ENCODE measurements at places on chromosomes 4 and X.

DNA sequence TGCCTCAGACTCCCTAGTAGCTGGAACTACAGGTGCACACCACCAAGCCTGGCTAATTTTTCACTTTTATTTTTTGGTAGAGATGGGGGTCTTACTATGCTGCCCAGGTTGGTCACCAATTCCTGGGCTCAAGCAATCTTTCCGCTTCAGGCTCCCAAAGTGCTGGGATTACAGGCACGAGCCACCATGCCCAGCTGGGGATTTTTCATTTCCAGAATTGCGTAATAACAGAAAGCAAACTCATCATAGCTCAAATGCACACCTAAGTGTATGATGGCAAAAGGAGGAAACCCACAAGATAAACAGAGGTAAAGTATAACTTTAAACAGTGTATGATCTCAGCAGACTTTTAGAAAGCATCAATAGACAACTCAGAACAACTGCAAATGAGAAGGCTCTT lies 56.2 kb downstream of the TEX11 start:
- DNase-seq: no peak

GRCh38 chr4:5033281-5033841 lies 14.1 kb upstream of the CYTL1 start:
- DNase-seq: no peak

GRCh38 chr4:153748378-153748777 lies 11.4 kb downstream of the RNF175 start:
- DNase-seq: no peak

GRCh38 chr4:155545456-155545855 lies 121.2 kb upstream of the GUCY1A1 start:
- DNase-seq: no peak

DNA sequence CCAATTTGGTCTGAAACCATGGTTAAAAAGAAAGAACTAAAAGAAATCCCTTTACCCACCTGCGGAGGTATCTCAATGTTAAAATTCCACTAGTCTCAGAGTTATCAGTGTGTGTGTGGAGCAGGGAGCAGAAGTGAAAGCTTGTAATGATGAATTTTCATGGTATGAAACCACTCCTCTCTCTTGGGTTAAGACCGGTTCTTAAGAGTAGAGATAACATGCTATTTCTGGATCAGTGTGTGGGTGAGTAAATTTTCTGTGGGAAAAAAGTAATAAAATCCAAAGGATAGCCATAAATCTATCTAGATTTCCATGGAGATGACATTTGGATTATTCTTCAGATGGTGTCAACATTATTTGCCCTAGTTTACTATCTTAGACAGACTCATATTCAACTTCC lies 3.2 kb downstream of the FGF13 start:
- DNase-seq: no peak

DNA sequence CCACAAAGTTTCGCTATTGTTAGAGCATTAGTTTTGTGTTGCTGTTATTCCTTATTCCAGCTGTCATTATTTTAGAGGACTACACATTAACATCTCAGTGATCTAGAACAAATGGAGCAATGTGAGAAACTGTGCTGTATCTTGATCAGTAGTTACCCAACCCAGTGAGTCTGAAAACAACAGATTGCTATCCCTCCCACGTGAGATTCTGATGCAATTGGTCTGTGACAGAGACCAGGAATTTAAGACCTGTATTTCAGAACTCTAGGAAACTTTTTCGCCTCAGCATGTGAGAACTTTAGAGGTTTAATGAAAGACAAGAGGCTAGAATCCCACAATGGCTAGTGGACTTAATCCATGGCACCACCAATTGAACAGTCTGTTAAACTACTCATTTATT lies 35.7 kb upstream of the CDS1 start:
- DNase-seq: no peak

DNA sequence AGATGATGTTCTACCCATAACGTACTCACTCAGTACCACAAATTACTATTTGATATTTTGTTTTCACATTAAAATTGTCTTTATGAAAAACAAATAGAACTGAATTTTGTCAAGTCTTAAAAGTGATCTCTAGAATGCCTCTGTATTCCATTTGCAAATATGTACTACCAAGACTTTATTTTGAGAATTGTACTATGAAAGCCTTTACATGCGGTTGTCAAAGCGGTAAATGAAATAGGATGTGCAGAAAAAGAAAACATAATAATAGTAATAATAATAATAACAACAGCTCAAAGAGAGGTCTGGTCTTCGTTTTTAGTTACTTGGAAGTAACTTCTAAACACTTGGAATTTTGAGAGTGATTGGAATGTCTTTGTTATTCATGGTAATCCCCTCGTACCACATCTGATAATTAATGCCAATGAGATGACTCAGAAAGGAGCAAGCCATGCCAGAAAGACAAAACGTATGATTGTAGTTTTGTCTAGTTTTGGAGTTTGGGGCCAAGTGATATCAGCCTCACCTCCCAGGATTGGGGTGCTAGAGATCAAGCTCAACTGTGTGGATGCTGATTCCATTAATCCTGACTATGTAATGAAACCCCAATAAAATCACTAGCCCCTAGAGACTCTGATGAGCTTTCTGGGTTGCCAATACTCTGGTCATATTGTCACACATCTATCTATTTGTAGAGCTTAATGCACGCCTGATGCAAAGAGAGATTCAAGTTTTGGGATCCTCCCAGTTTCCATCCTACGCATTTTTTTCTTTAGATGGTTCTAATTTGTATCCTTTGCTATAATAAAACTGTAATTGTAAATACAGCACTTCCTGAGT lies 20.2 kb upstream of the CTSO start:
- no peak for DNase-seq

GRCh38 chr4:145333786-145334185 lies 147.9 kb upstream of the SMAD1 start:
- no peak for DNase-seq
